ENCODE measurements at places on chromosomes 5 and 9.

DNA sequence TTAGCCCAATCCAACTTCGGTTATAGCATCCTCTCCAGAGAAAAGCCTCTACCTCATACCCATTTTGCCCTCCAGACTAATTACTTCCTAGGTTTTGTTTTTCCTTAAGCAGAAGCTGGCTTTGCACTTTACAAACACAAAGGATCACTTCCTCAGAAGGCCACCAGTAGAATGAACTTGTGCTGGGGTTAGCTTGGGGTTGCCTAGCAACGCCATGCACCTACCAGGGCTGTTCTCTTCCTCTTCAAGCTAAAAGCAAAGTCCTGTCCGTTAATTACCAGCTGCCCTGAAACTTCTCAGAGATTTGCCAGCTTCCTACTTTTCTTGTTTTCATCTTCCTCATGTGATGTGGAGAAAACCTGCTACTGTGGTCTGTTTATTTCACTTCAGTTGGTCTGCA, 132.0 kb upstream of the WWC1 start:
- no peak for DNase-seq

GRCh38 chr9:108780942-108781734, 74.6 kb downstream of the ACTL7B start:
- no peak for DNase-seq

DNA sequence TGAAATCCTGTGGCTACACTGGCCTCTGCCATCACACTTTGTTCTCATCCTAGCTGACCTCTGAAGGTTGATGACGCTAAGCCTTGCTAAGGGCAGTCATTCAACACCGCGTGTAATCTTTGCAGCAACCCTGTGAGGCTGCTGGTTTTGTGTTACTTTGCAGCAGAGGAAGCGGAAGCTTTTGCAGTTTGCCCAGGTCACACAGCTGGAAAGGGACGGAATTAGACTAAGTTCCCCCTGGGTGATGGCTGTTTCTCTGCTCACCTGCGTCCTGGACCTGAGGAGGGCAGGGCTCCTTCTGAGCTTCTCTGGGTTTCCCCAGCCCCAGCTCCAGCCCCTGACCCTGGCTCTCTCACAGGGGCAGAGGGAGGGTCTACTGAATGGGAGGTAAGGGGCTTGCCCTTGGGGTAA, 7.3 kb upstream of the SLC25A51 start:
- no peak for DNase-seq

DNA sequence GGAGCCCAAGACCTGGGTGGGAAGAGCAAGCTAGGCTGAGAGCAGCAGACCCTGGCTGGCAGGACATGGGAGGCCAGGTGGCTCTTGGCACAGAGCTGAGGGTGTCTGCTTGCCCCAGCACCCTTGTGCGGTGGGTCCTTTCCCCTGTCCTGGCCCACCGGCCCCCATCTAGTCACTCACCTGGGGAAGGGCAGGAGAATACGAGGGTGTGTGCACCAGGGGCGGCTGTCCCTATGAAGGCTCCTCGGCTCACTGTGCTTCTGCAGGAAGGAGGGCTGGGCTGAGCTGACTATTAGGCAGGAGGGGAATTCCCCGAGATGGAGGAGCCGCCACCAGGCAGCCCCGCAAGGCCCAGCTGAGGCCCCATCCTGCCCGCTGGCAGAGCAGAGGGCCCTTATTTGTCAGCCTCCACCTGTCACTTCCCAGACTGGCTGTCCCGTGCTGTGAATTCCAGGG, 6.1 kb upstream of the TNIP1 start:
- no peak for DNase-seq

DNA sequence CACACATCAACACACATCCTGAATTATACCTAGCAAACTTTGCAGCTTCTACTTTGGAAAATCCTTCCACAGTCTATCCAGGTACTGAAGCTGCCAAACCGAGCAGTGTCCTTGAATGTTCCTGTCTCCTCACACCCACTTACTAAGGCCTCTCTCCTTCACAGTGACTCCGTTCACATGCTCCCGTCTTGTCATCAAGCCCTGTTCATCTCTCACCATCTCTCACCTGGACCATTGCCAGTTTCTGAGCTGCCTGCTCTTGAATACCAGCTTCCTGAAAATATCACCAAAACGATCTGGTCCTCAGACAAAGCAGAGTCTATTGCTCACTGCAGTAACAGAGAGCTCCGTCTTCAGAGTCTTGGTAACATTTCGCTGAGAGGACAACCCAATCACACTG, 57.4 kb downstream of the GCNT1 start:
- no peak for DNase-seq

- DNase-seq: no peak
Measured at GRCh38 chr5:84215521-84215920, 169.2 kb downstream of the EDIL3 start.

GRCh38 chr9:112355427-112355897, 22.0 kb upstream of the PTBP3 start:
- DNase-seq: no peak

GRCh38 chr9:114392749-114393112, 4.9 kb upstream of the AKNA start:
- no peak for DNase-seq

- no peak for DNase-seq
Measured at GRCh38 chr5:37859805-37860204, 20.0 kb upstream of the GDNF start.

DNA sequence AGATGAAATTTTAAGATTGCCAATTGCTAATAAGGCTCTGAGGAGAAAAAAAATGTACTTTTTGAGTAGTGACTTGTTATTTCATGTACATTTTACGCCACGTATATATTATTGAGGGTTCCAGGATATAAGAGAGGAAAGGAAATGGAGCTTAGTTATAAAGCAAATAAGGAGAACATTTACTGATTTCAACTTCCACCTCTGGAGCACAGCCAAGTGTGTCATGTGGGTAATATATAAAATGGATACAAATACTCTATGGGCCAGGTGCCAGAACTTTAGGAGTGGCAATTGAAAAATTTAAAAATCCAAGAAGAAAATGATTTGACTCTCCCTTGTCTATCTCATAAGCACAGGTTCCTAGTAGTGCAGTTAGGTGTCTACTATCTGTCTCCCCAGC, 45.0 kb upstream of the VLDLR start:
- no peak for DNase-seq

- DNase-seq: no peak
Measured at GRCh38 chr5:88685591-88686541, 197.1 kb downstream of the MEF2C start.

GRCh38 chr5:172085738-172086137, 79.3 kb upstream of the FBXW11 start:
- DNase-seq: no peak

GRCh38 chr5:31021181-31021624, 172.3 kb upstream of the CDH6 start:
- no peak for DNase-seq

GRCh38 chr5:17897776-17898175, 263.5 kb downstream of the TAF11L14 start:
- no peak for DNase-seq

GRCh38 chr5:63916786-63917185, 45.5 kb downstream of the HTR1A start:
- DNase-seq: no peak

- DNase-seq: no peak
Measured at GRCh38 chr9:132185073-132186009, 23.5 kb downstream of the NTNG2 start.

DNA sequence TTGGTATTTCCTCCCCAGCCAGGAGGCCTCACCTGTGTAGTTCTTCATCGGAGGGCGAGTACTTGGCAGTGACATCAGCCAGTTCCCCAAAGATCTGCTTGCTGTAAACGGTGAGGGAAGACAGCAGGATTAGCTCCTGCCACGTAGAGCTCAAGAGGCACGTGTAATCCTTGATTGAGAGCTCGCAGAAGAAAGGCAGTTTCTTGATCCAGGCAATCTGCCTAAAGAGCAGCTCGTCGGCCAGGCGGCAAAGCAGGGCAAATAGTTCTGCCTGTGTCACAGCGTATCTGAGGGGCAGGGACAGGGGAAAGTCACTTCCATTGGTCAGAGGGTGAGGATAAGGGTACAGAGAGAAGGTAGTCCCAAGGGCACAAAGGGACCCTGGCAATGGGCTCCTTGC, 28.6 kb upstream of the NR5A1 start:
- DNase-seq: no peak

DNA sequence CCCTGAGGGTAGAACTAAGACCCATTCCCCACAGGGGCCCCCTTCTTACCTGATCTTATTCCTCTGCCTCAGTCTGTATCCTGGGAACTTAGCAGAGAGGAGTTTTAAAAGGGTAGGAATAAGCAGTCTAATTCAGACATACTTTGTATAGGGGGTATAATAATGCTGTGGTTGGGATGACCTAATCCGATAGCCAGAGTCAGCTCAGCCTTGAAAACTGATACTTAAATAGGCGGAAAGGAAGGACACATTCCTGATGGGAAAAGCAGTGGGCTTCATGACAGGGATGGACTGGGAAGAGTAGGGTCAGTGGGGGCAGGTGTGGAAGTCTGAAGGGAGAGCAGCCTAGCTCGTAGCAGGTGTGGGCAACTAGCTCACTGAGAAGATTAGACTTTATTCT, 52.2 kb upstream of the TESK1 start:
- no peak for DNase-seq

- DNase-seq: no peak
Measured at GRCh38 chr5:90740244-90740799, 181.7 kb downstream of the ADGRV1 start.

DNA sequence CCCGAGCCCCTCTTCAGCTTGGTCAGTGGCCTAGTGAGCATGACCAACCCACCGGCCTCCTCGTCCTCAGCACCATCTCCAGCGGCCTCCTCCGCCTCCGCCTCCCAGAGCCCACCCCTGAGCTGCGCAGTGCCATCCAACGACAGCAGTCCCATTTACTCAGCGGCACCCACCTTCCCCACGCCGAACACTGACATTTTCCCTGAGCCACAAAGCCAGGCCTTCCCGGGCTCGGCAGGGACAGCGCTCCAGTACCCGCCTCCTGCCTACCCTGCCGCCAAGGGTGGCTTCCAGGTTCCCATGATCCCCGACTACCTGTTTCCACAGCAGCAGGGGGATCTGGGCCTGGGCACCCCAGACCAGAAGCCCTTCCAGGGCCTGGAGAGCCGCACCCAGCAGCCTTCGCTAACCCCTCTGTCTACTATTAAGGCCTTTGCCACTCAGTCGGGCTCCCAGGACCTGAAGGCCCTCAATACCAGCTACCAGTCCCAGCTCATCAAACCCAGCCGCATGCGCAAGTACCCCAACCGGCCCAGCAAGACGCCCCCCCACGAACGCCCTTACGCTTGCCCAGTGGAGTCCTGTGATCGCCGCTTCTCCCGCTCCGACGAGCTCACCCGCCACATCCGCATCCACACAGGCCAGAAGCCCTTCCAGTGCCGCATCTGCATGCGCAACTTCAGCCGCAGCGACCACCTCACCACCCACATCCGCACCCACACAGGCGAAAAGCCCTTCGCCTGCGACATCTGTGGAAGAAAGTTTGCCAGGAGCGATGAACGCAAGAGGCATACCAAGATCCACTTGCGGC, 1.8 kb downstream of the EGR1 start:
- DNase-seq: no peak

DNA sequence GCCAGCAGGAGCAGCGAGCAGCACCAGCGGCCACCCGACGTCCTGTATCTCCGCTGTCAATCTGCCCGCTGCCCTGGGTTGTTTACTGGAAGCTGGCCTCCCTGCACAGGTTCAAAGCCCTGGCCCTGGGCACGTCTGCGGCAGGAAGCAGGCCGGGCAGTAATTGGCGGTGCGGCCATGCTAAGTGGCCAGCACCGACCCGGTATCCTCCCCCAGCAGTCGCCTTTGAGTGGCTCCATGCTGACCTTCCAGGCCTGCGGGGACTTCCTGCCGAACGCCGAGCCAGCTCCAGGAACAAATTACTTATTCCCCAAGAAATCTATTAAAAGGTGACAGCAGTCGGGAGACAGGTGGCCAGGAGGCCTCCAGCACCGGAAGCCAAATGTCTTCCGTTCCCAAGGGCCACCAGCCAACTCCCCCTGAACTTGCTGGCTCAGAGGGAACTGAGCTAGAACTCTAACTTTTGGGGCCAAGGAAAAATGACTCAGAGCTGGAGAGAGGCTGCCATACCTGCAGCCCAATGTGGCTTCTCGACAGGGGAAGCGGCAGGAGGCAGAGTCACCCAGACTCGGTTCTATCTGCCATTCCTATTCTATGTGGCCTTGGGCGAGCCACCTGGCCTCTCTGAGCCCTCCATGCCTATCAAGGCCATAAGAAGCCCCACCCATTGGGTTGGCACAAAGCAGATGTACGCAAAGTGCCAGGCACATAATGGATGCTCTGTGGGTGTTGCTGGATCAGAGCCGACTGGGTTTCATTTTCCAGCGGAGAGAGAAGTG, 13.7 kb upstream of the PSMB7 start:
- DNase-seq: no peak

DNA sequence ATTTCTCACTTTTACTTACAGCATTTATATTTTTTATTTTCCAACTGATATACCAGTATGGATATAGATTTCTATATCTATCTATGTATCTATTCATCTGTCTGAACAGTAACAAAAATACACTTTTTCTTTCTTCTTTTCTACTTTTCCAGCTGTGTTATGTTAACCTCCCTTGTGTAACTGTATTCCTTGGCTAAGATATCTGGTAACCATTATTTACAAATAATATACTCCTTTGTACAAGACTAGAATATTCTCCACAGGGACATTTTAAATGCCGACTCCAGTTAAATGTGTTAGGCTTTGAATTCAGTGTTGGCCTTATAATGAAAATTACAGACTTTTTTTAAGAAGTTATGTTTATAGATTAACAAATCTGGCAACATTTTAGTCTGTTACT, 168.7 kb downstream of the XRCC4 start:
- peak; percentile 19 for DNase-seq

- no peak for DNase-seq
Measured at GRCh38 chr9:84744195-84744594, 74.7 kb downstream of the NTRK2 start.

DNA sequence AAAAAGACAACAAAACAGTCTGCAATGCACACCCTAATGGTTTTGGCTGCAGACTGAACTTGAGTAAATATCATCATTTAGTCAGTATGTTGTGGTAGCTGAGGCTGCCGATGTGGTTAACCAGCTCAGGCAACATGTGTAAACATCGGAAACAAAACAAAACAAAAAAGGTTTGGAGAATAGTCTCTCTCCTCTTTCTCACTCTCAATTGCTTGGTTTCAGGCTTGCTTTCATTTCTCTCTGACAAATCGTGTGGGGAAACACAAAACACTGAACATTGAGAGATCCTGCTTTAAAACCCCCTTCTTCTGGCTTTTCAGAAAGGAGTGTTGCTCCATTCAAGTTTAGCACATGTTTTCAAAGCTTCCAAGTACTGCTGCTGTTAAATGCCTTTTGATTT, 453.3 kb downstream of the BNC2 start:
- DNase-seq: peak; percentile 27

- no peak for DNase-seq
Measured at GRCh38 chr5:171520300-171521174, 101.1 kb downstream of the FGF18 start.

DNA sequence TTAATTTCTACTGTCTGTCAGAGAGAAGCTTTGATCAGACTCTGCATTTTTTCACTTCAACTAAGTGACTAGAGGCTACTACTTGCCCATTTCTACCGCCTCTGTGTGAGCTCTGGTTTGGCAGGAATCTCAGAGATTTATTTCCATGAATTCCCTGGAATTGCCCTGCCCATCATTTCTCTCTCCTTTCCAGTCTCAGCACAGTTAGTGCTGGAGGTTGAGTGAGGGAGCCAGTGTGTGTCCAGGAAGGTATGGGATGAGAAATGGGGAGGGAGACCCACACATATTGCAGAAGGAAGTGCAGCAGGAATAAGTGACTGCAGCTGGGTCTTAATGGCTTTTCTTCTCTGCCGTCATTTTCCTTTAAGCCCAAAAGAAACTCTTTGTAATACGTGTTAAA, 443.1 kb upstream of the ZNF462 start:
- no peak for DNase-seq
